Neural progenitor cell (in vitro differentiated cells): ENCODE measurements at places on chromosomes 7 and 10. TPM values are rescaled to one million over a fixed set of nuclear protein-coding genes. Genes with fewer than 3 reads are reported as not detected.

Gene NPFFR1
- 0.06 TPM in 1 of 2 replicates, not detected in the other for total RNA-seq

Gene HOXA10
- total RNA-seq, result not detected in 2 replicates

Gene BMPR1A
- total RNA-seq, result 60.8 and 76.2 TPM in 2 replicates

Gene THSD7A
- 0.22 and 0.28 TPM in 2 replicates for total RNA-seq

Gene ANKRD61
- total RNA-seq, result 0.46 TPM in 1 of 2 replicates, not detected in the other

Gene TFR2
- 0.34 and 1.9 TPM in 2 replicates for total RNA-seq

Gene MYL7
- total RNA-seq, result not detected in 2 replicates

Gene AIFM2
- 1.1 and 1.3 TPM in 2 replicates for total RNA-seq

Gene PAPSS2
- total RNA-seq, result 4.0 and 6.0 TPM in 2 replicates

GRCh38 chr7:157337316-157338149, 729 bp downstream of the DNAJB6 start:
- no peaks in the 10 kb centered on the region for H3K4me1 ChIP-seq
- H3K27me3 ChIP-seq, result peaks cover 11% of the 10 kb centered on the region
- peak overlapping the region; percentile 87 for H3K4me3 ChIP-seq
- peak overlapping the region; percentile 84 for H3K27ac ChIP-seq
- peak; percentile 74 for DNase-seq

DNA sequence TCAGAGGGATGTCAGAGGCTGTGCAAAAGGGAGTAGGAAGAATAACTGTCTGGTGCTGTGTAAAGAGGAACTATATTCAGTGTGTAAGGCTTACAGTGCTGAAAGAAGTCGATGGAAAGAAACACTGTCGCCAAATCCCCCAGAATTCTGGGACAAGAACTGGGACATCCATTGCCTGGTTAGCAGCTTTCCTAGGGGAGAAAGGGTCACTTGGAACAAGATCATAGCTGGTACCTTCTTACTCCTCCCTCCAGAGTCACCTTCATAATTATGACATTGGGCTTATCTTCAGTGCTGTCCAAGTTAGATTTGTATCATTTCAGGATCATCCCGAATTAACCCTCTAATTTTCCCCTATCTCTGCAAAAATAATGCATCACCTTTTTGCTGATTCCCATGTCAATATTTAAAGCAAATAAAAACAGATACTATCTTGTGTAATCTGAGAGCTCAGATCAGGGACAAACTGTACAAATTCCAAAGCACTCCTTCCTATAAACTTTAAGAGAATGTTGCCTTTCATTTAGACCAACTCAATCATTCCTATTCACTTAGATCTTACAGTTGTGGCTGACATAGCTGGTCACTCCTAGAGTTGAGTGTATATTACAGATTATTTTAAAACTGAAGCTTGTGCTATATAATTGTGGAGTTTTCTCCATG, 96.5 kb downstream of the DNAH11 start:
- no peak overlapping the region for H3K27ac ChIP-seq
- H3K27me3 ChIP-seq, result no peaks in the 10 kb centered on the region
- H3K36me3 ChIP-seq, result no peaks in the 10 kb centered on the region
- no peak for DNase-seq
- H3K4me3 ChIP-seq, result no peak overlapping the region

GRCh38 chr7:7550663-7551062, 15.0 kb upstream of the COL28A1 start:
- no peak overlapping the region for H3K4me3 ChIP-seq
- H3K4me1 ChIP-seq, result peaks cover 16% of the 10 kb centered on the region
- no peak overlapping the region for H3K27ac ChIP-seq

GRCh38 chr10:114856544-114857287, 35.1 kb downstream of the FHIP2A start:
- H3K27me3 ChIP-seq, result no peaks in the 10 kb centered on the region
- H3K4me3 ChIP-seq, result no peak overlapping the region
- no peak overlapping the region for H3K27ac ChIP-seq
- DNase-seq, result no peak

GRCh38 chr10:90930971-90931871, 10.3 kb upstream of the ANKRD1 start:
- peaks cover 28% of the 10 kb centered on the region for H3K4me1 ChIP-seq
- peak; percentile 49 for DNase-seq
- H3K36me3 ChIP-seq, result no peaks in the 10 kb centered on the region
- no peaks in the 10 kb centered on the region for H3K27me3 ChIP-seq
- no peak overlapping the region for H3K4me3 ChIP-seq

GRCh38 chr7:111650456-111650999, 88.2 kb upstream of the IMMP2L start:
- H3K27me3 ChIP-seq, result no peaks in the 10 kb centered on the region
- no peaks in the 10 kb centered on the region for H3K36me3 ChIP-seq
- DNase-seq, result no peak
- H3K27ac ChIP-seq, result no peak overlapping the region

DNA sequence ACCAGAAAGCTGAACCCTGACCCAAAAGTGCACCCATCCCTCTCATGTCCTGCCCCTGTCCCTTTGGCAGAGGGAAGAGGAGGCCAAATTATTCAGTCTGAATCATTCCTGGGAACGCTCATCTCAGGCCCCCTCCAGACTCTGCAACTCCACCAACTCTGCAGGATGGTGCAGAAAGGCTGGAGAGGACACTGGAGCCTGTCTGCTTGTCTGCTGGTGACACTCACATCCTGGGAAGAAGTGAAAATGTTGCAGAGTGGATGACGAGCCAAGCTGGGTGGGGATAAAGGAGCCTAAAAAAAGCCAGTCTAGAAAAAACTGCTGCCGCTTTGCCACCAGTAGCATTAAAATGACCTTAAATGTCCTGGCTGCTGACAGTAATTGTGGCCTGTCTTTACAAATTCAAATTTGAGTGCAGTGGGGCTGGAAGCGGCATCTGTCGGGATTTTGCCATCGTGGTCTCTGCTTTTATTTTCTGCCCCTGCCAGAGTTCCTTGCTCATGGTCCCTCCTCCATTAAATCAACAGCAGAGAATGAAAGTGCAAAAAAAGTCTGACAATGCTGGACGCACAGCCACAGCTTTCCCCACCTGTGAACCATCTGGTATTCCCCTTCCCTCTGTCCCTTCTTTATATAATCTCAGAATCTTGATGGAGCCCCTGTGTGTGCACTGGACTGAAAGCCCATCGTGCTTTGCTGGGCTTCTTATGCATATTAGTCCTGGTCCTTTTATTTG, 63.9 kb downstream of the STK17A start:
- no peaks in the 10 kb centered on the region for H3K36me3 ChIP-seq
- DNase-seq, result no peak
- H3K4me1 ChIP-seq, result peaks cover 23% of the 10 kb centered on the region
- no peaks in the 10 kb centered on the region for H3K27me3 ChIP-seq

DNA sequence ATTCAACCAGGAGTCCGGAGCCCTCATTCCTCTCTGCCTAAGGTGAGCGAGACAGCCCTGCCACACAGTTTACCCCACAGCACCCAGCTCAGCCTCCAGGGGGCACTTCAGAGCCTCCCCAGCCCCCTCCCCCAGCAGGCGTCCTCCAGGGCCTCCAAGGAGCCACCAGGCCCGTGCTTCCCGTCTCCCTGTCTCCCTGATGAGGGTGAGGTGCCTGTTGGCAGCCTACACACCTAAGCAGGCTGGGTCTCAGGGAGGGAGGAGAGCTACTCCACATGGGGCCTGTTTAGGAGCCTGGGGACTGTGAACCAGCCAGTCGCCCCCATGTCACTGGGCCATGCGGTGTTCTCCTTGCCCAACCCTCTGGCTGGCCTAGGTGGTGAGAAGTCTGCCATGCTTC, 28.9 kb upstream of the TRIM8 start:
- H3K27me3 ChIP-seq, result no peaks in the 10 kb centered on the region
- no peak overlapping the region for H3K4me3 ChIP-seq
- no peak overlapping the region for H3K27ac ChIP-seq

GRCh38 chr10:52779541-52780390, 7.2 kb upstream of the MBL2 start:
- peak; percentile 81 for DNase-seq
- H3K27ac ChIP-seq, result no peak overlapping the region
- H3K27me3 ChIP-seq, result no peaks in the 10 kb centered on the region
- no peak overlapping the region for H3K4me3 ChIP-seq
- no peaks in the 10 kb centered on the region for H3K4me1 ChIP-seq

GRCh38 chr10:116919164-116919563, 69.9 kb downstream of the ENO4 start:
- no peak overlapping the region for H3K27ac ChIP-seq
- peaks cover 8% of the 10 kb centered on the region for H3K4me1 ChIP-seq
- peaks cover 4% of the 10 kb centered on the region for H3K36me3 ChIP-seq
- no peak for DNase-seq
- no peaks in the 10 kb centered on the region for H3K27me3 ChIP-seq

DNA sequence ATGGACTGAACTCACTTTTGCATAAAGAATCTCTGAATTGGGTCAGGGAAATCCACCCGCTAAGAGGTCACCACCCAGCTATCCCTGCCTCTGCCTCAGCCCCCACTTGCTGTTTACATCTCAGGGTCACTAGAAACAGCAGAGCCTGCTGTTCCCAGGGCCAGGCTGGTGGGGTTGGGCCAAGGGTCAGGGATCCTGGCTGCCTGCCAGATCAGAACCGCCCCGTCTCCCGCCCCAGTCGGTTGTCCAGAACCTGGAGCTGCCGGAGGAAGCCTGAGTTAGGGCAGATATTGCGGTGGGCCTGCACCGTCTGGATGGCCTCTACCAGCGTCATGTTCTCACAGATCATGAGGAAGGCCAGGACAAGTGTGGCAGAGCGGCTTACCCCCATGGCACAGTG, 17.0 kb upstream of the SAMD8 start:
- H3K27ac ChIP-seq, result no peak overlapping the region
- H3K27me3 ChIP-seq, result no peaks in the 10 kb centered on the region
- DNase-seq, result no peak
- H3K4me1 ChIP-seq, result no peaks in the 10 kb centered on the region
- H3K36me3 ChIP-seq, result no peaks in the 10 kb centered on the region
- H3K4me3 ChIP-seq, result no peak overlapping the region

DNA sequence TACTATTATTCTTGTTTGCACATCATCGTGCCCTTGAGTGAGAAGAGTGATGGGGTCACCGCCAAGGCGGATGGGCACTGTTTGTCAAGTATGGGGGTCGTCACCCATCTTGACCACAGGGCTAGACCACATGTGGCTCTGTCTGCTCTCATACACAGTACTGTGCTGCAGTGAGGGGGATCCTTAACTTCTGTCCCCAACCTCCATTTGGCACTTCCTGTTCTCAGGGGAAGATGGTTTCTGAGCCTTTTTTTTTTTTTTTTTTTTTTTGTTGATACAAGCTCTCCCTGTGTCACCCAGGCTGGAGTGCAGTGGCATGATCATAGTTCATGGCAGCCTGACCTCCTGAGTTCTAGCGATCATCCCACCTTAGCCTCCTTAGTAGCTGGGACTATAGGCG, 13.6 kb downstream of the WBP1L start:
- no peaks in the 10 kb centered on the region for H3K27me3 ChIP-seq
- H3K36me3 ChIP-seq, result no peaks in the 10 kb centered on the region
- no peak overlapping the region for H3K4me3 ChIP-seq
- DNase-seq, result no peak
- H3K27ac ChIP-seq, result no peak overlapping the region

- DNase-seq, result no peak
- H3K27me3 ChIP-seq, result no peaks in the 10 kb centered on the region
- H3K4me3 ChIP-seq, result no peak overlapping the region
- H3K36me3 ChIP-seq, result no peaks in the 10 kb centered on the region
These were observed 498.7 kb upstream of the MKI67 start for GRCh38 chr10:128624656-128625530.

- H3K36me3 ChIP-seq, result no peaks in the 10 kb centered on the region
- peaks cover 8% of the 10 kb centered on the region for H3K4me1 ChIP-seq
- peaks cover 11% of the 10 kb centered on the region for H3K27me3 ChIP-seq
- no peak overlapping the region for H3K27ac ChIP-seq
- no peak overlapping the region for H3K4me3 ChIP-seq
- no peak for DNase-seq
These were observed 2.6 kb upstream of the CAMK2G start for GRCh38 chr10:73876971-73877370.

GRCh38 chr7:72234086-72234485, 178.1 kb downstream of the CALN1 start:
- H3K36me3 ChIP-seq, result no peaks in the 10 kb centered on the region
- H3K4me3 ChIP-seq, result no peak overlapping the region
- no peaks in the 10 kb centered on the region for H3K4me1 ChIP-seq
- H3K27ac ChIP-seq, result no peak overlapping the region
- H3K27me3 ChIP-seq, result no peaks in the 10 kb centered on the region
- DNase-seq, result no peak

- H3K4me1 ChIP-seq, result peaks cover 2% of the 10 kb centered on the region
- no peak for DNase-seq
- no peaks in the 10 kb centered on the region for H3K36me3 ChIP-seq
These were observed 177.2 kb downstream of the FANK1 start for GRCh38 chr10:126073606-126074005.

- no peak for DNase-seq
- H3K27ac ChIP-seq, result peak overlapping the region; percentile 24
- H3K36me3 ChIP-seq, result no peaks in the 10 kb centered on the region
- H3K4me3 ChIP-seq, result no peak overlapping the region
- H3K27me3 ChIP-seq, result no peaks in the 10 kb centered on the region
- H3K4me1 ChIP-seq, result peaks cover 40% of the 10 kb centered on the region
These were observed 37.9 kb downstream of the GLI3 start for GRCh38 chr7:42198974-42199668.

- H3K27me3 ChIP-seq, result no peaks in the 10 kb centered on the region
- no peaks in the 10 kb centered on the region for H3K36me3 ChIP-seq
- no peak overlapping the region for H3K27ac ChIP-seq
- no peak overlapping the region for H3K4me3 ChIP-seq
- peaks cover 9% of the 10 kb centered on the region for H3K4me1 ChIP-seq
- no peak for DNase-seq
These were observed 243.9 kb downstream of the REEP3 start for GRCh38 chr10:63765126-63765525.

GRCh38 chr7:64945503-64946175, 42.6 kb downstream of the ZNF273 start:
- DNase-seq, result no peak
- H3K36me3 ChIP-seq, result no peaks in the 10 kb centered on the region
- H3K27ac ChIP-seq, result no peak overlapping the region
- H3K4me3 ChIP-seq, result no peak overlapping the region
- H3K4me1 ChIP-seq, result no peaks in the 10 kb centered on the region
- H3K27me3 ChIP-seq, result peaks cover 40% of the 10 kb centered on the region

DNA sequence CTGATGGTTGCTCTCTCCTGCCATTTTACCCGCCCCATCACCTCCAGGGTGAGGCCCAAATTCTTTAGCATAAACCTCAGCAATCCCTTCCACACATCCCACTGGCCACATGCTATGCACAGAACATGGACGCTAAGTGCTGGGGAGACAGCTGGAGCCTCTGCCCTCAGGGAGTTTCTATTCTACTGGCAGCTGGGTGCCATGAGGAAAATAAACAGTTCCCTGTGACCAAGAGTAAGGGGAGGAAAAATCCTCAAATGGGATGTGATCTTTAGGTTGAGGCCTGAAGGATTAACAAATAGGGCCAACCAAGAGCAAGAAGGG, 1.2 kb downstream of the PARP12 start:
- no peaks in the 10 kb centered on the region for H3K4me1 ChIP-seq
- DNase-seq, result no peak
- H3K4me3 ChIP-seq, result no peak overlapping the region
- no peaks in the 10 kb centered on the region for H3K36me3 ChIP-seq
